Pulmonary artery endothelial cell (primary cell): ENCODE measurements at places on chromosomes 11 and 22.

DNA sequence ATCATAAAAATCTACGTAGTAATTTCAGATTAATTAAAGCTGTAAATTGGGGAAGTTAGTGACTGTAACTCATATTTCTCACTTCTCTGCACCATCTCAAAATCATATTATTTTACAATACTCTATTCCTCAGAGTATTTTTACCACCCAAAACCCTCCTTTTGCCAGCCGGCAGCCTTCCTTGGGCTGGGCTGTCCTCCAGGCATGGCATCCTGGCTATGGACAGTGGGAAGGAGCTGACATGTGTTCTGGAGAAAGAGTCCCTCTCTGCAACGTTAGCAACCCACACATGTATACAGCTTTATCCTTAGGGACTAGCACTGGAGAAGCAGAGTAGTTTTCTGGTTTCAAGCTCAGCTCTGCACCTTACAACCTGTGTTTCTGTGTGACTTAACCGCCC is 86.8 kb downstream of the DSCAML1 start:
- no peak for DNase-seq

- no peak for DNase-seq
These were observed 1589.4 kb upstream of the TENM4 start for GRCh38 chr11:81030186-81030585.

DNA sequence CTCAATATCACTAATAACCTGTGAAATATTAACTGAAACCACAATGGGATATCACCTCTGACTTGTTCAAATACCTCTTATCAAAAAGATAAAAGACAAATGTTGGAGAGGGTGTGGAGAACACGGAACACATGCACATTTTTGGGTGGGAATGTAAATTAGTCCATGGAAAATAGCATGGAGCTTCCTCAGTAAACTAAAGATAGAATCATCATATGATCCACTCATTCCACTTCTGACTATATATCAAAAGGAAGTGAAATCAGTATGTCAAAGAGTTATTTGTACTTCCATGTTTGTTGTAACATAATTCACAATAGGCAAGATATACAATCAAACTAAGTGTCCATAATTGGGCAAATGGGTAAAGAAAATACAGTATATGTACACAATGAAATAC is 57.4 kb downstream of the TYR start:
- no peak for DNase-seq

- no peak for DNase-seq
These were observed 34.9 kb downstream of the TBC1D22A start for GRCh38 chr22:46797355-46797754.

GRCh38 chr11:10858439-10859325 is 829 bp upstream of the ZBED5 start:
- no peak for DNase-seq

GRCh38 chr22:39494471-39495120 is 7.5 kb upstream of the MIEF1 start:
- no peak for DNase-seq

- no peak for DNase-seq
These were observed 104.1 kb upstream of the MTNR1B start for GRCh38 chr11:92865352-92865751.

DNA sequence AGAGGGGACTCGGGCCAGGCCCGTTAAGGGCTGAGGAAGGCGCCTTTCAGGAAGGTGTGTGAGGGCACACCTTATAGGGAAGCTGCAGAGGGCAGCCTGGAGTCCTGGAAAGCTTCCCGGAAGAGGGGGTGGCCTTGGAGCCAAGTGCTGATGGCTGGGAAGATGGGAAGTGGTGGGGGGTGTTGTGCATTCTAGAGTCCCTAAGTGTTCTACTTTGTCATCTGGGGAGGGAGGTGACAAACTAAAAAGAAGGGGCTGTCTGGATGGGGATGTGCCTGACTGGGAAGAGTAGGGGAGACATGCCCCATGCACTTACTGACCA is 6.8 kb downstream of the ZDHHC8 start:
- DNase-seq = no peak
